ENCODE measurements at places on chromosomes 1 and 21. TPM values are rescaled to one million over a fixed set of nuclear protein-coding genes. Genes with fewer than 3 reads are reported as not detected.
A peak's percentile ranks its signal among the peaks of the same experiment; 100 is the strongest.

DNA sequence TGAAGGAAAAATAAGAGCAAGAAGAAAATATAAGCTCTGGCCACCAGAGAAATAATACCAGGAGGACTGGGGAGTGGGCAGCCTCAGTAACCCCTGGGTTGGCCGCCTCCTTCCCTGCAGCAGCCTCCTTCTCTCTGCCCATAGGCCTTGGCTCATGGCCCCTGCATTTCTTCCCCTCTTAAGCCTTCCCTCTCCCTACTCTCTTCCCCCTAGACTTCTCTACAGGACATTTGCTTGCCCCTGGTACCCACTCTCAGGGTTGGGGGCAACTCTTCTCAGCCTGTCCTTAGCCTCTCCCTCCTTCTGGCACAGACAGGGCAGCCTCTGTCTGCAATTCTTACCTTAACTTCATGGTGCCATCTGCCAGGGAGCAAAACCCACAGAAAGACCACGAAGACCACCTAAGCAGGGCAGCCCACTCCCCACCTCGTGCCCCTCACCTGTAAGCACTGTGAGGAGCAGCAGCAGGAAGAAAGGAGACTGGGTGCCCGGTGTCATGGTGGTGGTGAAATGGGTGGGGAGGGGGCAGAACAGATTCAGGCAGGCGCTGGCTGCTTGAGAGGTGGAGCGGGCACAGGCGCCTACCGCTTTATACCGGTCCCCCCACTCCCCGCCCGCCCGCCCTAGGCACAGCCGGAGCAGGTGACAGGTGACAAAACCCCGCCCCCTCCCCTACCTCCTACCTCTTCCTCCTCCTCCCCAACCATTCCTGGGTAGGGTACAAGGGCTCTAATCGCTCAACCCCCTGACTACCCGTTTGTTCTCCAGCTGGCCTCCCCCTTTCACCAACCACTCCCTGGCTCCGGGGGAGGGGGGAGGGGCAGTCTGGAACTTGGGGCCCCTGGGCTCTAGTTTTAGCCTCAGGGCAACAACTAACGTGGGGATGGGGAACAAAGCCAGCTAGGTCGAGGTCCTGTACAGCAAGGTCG is 15.1 kb downstream of the THBS3 start:
- DNase-seq, result no peak

RHEX gene
- total RNA-seq, result 0.86 TPM

COL11A1 gene
- total RNA-seq, result not detected

- no peak for DNase-seq
These were observed 2.3 kb downstream of the FCRLA start for GRCh38 chr1:161709373-161709772.

DNA sequence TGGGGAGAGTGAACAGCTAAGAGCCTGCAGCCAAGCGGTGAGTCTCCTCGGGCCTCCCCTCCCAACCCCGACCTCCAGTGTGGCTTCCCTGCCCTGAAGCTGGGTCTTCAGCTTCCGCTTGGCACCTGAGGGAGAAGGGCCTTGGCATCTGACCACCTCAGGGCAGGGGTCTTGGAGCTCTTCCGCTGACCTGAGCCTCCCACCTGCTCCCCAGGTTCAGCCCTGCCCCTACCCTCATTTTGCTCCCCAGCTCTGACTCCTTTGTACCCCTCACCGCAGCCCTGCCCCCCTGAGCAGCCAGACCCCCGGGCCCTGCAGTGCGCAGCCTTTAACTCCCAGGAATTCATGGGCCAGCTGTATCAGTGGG is 4.9 kb downstream of the ADAMTSL4 start:
- peak; percentile 34 for DNase-seq

GRCh38 chr1:63898428-63899196 is 124.8 kb downstream of the ROR1 start:
- no peak for DNase-seq

DNA sequence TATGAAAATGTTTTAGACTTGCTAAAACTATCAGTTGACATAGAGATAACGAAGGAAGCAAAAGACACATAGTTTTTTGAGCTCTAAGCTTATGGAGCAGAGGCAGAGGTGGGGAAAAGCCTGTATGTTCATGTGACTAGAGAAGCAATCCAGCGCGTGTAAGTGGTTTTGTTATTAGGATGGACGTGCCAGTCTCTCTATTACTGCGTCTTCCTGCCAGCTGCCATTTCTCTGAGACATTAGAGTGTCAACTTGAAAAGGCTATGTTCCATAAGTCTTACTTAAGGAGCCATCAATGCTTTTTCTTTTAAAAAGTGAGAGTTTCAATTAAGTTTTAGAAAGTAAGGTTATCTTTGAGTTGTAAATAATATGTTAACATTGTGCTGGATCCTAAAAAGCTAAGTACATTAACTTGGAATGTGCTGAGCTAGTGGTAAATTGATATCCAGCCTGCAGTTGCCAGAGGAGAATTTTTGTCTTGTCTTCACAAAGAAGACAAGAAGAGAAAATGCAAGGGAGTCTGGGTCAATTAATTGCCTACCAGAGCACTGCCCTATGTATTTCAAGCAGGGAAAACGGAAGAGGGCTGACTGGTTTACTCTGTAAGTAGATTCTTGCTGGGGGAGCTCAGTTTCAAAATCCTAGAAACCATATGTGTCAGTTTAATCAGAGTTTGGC is 161.8 kb upstream of the B3GALT2 start:
- DNase-seq, result no peak

DNA sequence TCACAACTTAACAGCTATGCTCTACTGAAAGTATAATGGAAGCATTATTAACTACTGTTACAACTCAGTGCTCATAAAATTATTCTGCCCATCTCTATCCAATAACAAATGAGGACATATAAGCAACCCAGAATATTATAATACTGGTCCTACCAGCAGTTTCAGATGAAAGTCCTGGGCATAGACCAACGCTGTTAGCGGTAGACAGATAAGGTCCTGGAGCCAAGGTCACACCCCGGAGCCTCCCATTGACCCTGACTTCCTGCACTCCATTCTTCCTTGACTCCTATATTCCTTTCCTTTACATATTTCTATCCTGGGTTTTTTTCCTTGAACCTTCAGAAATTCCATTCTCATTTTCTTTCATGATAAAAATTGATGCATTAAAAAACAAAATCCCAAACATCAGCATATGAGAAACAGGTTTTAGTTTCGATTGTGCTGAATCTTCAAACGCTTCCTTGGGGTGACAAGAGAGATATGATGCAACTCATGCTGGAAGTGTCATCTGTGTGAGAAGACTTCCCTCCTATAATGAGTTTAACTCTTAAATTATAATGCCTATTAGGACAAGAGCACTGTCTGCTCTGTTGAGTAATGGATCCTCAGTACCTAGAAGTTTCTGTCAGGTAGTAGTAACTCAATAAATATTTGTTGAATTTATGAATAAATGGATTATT is 831.1 kb downstream of the LRRIQ3 start:
- DNase-seq, result no peak

CCNL2 gene
- 45.7 TPM for total RNA-seq

DNA sequence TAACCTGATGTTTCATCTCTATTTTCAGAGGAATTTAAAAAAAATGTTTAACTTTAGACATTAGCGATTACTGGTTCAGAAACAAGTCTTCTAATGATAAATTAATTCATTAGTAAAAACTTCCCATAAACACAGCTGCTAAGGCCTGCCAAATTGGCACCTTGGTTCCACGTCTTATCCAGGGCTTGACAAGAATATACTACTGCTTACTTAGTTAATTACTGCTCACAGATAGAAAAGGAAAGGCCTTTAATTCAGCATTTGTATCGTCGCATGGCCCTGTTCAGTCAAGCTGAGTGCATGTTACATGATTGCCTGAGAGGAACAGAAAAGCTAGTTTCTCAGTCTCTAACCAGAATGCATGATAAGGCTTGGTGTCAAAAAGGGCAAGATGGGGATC is 84.6 kb downstream of the ADGRL2 start:
- no peak for DNase-seq

TDRD5 gene
- not detected for total RNA-seq

- no peak for DNase-seq
These were observed 25.7 kb downstream of the WNT4 start for GRCh38 chr1:22117238-22117637.

DNA sequence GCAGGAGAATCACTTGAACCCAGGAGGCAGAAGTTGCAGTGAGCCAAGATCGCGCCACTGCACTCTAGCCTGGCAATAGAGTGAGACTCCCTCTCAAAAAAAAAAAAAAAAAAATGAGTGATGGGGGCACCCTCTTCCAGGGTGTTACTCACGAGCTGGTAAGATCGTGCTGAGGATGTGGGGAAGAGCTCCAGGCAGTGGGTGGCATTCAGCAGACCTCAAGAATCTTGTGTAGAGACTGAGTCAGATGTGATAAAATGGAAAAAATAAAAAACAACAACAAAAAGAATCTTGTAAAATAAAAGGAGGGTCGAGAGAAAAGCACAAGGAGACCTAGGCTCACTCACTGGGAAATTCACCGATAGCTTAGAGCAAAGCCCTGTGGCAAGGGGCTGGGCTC is 38.5 kb downstream of the EPHA2 start:
- no peak for DNase-seq

DNA sequence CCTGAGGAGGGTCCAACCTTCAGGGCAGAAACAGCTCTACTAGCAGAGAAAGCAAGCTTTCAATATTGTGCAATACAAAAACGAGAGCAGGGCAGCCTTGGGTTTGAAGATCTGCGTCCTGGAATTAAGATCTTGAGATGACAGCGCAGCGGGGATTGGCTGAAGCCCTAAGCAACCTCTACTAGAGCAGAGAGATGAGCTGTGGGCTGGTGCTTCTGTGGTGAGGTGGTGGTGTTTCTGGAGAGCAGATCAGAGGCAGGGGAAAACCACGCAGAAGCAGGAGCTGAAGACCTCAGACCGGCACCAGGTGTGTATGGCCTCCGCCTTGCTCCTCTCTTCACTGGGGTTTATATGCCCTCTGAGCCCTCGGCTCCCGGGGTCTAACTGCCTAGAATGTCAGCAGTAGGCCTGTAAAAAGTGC is 12.5 kb downstream of the TRAF3IP3 start:
- DNase-seq, result no peak

GRCh38 chr1:89938171-89939055 is 56.5 kb upstream of the ZNF326 start:
- no peak for DNase-seq

MANEAL gene
- 0.91 TPM for total RNA-seq

GRCh38 chr1:92886886-92887419 is 55.1 kb downstream of the RPL5 start:
- DNase-seq, result no peak

DNA sequence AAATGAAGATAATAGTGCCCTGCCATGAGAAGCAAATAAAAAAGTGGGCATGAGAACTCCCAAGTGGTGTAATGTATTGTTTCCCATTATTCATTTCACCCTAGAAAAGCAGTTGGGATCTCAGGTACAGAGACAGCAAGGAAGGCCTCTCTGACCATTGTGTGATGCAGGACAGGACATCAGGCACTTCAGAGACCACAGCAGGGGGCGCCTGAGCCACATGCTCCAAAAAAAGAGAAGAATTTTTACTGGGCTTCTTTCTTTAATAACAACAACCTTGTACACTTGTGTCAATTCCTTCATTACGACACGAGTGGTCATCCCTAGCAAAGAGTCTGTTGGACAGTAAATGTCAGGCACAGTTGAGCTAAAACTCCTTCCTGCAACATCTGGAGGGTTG is 533.3 kb downstream of the OMA1 start:
- no peak for DNase-seq

TPRG1L gene
- total RNA-seq, result 47.0 TPM

GRCh38 chr1:113870778-113871177 is 734 bp downstream of the PTPN22 start:
- DNase-seq, result no peak

DNA sequence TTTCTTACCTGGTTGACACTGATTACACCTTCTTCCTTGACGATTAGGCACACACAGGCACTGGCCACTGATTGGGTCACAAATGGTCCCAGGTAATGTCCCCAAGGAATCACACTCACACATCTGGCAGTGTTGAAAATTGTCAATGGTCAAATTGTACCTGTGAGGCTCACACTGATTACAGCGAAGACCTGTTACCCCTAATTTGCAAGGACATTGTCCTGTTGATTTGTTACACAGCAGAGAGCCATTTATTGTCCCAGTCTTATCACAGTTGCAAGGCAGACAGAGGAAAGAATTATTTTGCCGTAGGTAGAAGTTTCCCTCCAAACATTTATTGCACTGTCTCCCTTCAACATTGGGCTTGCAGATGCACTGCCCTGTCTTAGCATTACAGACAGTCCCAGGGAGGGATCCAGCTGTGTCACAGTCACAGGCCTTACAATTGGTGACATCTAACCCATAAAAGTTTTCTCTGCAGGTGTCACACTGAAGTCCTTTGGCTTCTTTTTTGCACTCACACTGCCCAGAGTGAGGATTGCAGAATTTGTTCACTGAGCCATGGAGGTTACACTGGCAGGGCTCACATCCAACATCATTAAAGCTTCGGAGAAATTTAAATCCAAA is 176.6 kb downstream of the USH2A start:
- no peak for DNase-seq

GRCh38 chr1:205961991-205962820 is 18.9 kb upstream of the SLC26A9 start:
- DNase-seq, result no peak

DNA sequence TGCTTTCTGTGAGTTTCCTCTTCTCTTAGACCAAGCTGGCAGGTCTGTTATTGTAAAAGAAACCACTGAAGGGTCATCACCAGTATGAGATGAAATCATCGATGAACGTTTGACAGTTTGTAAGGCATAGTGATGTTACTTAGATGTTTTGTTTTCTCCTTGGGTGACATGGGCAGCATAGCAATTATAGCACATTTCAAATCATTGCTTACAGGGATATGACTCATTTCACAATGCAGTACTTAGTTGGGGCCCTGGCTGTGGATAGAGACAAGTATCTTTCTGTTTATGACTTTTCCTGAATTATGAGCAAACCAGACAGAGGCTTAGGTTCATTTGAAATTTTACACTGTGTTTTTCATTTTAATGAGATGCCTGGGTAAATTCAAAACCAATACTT is 313.0 kb downstream of the RWDD3 start:
- DNase-seq, result no peak
